ENCODE measurements at places on chromosomes 11 and 22.
A peak's percentile ranks its signal among the peaks of the same experiment; 100 is the strongest.

DNA sequence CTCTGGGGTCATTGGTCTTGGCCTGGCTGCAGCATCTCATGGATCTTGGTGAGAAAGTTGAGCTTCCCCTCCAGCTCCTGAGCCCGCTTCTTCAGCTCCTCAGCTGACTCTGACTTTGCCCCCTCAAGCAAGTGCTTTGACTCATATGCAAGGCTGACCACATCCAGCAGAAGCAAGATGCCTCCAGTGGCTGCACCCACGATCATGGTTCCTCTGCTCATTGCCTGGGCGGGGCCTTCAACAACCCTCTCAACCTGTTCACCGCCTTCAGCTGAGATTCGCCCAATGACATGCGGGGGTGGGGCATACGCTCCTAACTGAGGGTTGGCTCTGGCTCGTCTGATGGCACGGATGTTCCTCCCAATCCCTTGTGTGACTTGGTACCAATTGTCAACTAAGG lies 11.9 kb downstream of the APOL2 start:
- DNase-seq, result no peak

GRCh38 chr11:22461626-22462025 lies 123.4 kb downstream of the SLC17A6 start:
- DNase-seq, result no peak

GRCh38 chr11:110261195-110262071 lies 35.0 kb downstream of the RDX start:
- DNase-seq, result no peak

- no peak for DNase-seq
These were observed 162.9 kb upstream of the ZBED5 start for GRCh38 chr11:11020747-11021149.

DNA sequence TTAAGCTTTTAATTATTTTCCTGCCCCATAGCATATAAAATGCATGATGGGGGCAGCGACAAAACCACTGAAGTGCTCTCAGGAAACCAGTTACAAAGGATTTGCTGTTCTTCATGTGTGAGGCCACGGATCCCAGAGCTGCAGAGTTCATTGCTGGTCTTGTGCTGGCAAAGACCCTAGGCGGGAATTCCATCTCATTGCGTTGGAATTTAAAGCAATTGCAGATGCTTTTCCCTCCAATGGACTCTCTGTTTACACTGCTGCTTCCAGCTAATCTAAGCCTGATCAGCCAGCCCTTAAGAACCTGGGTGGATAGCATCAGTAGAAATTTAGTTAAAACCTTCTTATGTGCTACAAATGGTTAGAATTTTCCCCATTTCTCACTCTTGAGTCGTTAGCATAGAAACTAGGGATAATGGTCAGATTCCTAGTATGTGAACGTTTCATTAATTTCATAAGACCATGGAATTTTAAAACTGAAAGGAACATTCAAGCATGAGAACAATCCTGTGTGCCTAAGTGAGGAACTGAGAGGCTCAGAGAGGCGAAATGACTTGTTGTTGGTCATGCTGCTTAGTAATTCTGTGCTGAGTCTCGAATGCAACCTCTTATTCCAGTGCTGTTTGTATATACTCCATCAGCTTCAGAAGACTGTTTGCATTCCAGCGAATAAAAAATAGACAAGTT lies 36.1 kb upstream of the ADSL start:
- no peak for DNase-seq

DNA sequence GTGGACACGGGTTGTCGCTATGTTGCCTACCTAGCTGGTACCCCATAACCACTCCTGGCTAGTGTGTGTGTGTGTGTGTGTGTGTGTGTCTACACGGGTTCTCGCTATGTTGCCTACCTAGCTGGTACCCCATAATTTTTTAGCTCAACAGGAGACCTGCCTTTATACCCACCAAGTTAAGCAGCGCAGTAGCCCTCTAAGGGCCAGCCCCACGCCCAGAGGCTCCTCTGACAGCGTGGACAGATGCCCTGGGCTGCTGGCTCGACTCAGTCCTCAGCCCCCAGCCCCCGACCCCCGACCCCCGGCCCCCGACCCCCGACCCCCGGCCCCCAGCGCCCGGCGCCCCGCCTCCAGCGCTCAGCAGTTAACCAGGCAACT lies 351 bp upstream of the AKIP1 start:
- DNase-seq, result no peak

DNA sequence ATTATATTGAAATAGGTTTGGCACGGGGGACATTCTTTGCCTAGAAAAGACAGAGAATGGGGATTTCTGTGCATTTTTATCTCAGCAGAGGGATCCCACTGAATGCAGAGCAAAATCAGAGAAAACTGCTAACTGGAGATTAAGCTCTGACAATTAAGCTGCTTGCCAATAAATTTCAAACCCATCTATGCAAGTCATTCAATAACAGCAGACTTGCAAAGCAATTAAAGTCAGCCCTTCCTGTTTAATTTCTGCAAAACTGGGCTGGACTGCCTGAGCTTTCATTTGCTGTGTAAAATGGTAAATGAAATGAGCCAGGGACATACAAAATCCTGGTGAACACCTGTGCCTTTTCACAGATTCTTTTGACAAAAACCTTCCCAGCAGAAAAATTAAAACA lies 1273.9 kb upstream of the CNTN5 start:
- no peak for DNase-seq

DNA sequence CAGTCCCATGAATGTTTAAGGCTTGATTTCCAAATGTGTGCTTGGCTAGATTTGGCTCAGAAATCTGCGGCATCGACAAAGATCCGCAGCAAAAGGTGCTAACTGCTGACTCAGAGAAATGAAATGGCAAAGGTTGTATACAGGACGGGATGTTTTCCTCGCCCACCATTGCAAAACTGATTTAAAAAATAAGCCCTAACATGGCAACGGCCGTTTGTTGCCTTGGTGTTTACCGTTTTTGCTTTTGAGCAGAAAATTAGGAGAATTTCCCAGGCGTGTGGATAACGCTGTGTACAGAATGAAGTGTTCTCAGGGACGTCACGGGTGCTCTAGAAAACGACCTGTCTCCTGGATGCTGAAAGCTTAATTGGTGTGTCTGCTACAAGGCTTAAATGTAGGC lies 70.2 kb downstream of the ARHGAP8 start:
- DNase-seq, result no peak

GRCh38 chr11:88292171-88292843 lies 45.2 kb downstream of the CTSC start:
- DNase-seq, result no peak

GRCh38 chr11:129320494-129320893 lies 55.2 kb upstream of the BARX2 start:
- DNase-seq, result no peak

DNA sequence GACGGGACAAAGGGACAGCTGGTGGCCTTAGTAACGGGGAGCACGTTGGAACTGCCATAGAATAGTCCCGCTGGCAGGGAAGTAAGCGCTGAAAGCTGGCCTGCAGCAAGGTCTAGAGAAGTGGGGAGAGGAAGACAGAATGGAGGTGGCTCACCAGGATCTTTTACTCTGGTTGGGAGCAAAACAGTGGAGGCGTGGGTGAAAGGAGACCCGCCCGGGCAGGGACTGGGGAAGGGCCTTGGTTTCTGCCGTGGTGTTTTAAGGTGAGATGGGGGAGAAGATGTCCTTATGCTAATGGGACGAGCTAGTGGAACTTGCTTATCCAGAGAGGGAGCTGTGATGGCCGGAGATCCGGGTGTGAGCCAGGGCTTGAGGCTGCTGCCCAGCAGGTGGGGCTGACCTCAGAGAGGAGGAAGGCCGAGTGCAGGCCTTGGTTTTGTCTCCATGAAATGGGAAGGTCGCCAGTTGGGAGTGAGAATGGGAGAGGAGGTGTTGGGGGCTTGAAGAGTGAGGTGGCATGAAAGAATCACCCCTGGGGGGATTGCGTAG lies 56.4 kb upstream of the CTTN start:
- no peak for DNase-seq

DNA sequence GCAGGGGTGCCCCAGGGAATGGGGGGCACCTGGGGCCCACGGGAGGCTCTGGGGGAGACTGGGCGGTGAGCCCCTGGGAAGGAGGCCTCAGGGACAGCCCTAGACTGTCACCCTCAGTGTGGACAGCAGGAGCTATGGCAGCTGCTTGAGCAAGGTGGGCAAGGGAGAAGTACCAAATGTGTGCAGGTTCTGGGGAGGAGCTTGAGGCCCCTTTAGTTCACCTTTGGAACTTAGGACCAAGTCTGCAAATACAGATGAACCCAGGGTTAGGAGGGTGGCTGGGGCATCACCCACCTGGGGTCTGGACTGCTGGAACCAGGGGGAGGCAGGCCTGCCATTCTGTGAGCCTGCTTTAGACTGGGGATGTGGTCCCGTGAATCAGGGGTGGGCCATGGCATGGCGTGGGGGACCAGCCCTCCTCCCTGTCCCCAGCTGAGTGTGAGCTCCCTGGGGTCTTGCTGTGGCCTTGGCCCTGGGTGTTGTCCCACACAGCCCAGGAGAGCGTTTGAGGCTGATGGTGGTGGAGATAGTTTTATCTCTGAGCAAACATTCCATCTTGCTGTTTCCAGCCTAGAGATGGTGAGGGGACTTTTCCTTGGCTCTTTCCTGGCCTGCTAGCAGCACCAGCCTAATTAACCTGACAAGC lies 122.3 kb downstream of the KCNQ1 start:
- DNase-seq, result no peak

- no peak for DNase-seq
These were observed 148.1 kb downstream of the DYNC2H1 start for GRCh38 chr11:103257360-103257759.

DNA sequence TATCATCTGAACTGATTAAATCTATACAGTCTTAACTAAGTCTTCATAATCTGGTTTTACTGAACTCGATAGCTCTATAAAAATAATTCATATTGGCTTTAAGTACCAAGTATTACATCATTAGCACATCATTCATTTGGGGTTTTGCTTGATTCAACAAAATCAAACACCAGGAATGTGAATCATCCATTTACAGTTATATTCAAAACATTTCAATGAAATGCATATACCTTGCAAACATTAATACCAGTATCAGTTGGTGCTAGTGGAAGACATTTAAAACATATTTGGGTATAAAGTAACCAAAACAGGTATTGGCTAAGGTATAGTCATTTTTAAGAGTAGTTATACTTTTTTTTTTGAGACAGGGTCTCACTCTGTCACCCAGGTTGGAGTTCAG lies 12.2 kb upstream of the CCDC89 start:
- no peak for DNase-seq

DNA sequence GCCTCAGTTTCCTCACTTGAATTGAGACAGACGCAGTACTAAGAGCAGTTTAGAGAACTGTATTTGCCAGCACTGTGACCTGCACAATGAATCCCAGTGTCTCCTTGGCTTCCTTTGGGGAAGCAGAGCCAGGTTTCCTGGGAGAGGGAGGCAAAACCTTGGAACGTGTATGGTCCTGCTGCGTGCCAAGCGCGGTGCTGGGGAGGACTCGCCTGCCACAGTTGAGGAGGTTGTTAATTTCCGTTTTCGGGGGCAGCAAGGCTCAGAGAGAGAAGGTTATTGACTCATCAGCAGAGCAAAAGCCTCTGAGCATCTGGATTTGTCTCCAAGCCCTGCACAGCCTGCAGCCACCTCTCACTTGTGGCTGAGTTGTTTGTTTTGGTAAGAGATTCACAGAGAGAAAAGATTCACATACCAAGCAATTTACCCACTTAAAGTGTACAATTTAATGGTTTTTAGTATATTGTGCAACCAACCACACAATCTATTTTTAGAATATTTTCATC lies 10.8 kb downstream of the SYT12 start:
- DNase-seq, result no peak

- no peak for DNase-seq
These were observed 5.8 kb upstream of the MS4A14 start for GRCh38 chr11:60390419-60390818.

DNA sequence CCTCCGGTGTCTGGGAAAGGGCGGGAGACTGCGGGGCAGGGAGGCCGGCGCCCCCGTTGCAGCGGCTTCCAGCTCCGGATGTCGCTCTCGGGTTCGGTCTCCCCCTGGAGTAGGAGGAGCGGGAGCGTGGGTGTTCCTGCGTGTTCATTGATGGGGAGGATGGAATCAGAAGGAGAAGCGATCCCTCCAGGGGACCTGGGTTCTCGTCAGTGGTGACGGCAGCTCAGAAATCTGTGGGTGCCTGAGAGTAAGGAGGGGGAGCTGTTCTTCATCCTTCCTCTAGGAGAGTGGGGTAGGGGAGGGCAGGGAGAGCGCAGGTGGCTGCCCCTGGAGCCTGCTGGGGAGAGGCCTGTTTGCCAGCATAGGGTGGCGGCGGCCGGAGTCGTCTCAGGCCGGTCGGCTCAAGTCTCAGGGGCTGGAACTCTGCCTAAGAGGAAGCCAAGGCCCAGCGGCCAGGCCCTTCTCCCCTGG lies 1.1 kb downstream of the UBASH3B start:
- no peak for DNase-seq

DNA sequence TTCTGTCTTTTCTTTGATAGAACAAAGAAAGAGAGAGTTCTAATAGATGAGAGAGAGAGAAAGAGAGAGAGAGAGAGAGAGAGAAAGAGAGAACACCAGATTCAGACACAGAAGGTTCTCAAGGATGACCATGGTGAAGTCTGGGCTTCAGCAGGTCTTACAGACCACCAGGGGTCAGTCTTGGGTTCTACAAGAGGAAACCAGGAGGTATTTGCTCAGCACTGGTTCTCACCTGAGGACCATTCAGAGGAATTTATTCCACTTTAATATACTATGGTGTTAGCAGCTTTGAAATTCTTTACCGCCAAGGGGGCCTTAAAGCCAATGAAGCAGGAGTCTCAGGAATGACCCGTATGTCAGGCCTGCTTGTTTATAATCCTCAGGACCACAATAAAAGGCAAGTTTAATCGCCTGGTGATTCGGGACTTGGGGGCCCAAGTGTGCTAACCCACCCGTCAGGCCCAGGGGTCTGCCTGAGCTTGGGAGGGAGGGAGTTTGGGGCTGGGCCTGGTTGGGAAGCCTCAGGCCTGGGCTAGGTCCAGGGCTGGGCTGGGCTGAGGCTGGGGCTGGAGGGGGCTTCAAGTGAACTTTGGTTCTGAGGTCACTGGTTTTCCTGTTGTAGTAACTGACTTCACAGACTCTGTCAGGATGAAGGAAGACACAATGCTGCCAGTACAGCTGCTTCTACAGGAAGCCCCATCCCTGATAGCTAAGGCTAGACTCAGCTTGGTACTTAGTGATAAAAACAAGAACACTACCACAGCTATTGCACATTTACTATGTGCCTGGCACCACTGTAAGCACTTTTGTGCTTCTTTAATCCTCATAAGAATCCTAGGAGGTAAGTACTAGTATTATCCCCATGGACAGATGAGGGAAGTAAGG lies 179.2 kb upstream of the ZBED5 start:
- DNase-seq, result peak; percentile 46

DNA sequence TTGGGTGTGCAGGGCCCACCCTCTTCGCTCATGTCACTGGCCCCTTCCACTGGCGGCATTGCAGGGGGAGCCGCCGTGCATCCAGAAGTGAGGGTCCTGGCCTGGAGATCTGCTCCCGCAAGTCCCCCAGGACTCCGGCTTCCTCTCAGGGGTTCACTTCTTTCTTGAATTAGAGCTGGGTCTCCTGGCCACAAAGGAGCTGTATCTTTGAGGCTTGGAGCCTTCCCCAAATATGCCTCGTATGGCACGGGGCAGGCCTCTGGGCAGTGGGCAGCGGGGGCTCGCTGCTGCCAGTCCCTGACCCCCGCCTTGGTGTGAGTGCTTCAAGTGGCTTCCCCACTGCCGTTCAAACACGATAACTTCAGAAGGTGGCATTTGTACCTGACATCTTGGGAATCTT lies 7.4 kb upstream of the IFITM3 start:
- no peak for DNase-seq

GRCh38 chr11:18844753-18845367 lies 53.3 kb upstream of the PTPN5 start:
- no peak for DNase-seq

Data from left renal cortex interstitium (tissue), 4 donors.